ENCODE measurements at places on chromosomes 2 and 18. TPM values are rescaled to one million over a fixed set of nuclear protein-coding genes. Genes with fewer than 3 reads are reported as not detected.

ZNF142 gene
- total RNA-seq = 6.5 TPM

COX5B gene
- total RNA-seq = 435 TPM

EGR4 gene
- total RNA-seq = not detected

DES gene
- total RNA-seq = not detected

CASP10 gene
- 7.0 TPM for total RNA-seq

ATP5F1A gene
- total RNA-seq = 491 TPM

PROC gene
- total RNA-seq = 0.64 TPM

TUBA4B gene
- total RNA-seq = not detected
